Thyroid gland (tissue), 4 donors: ENCODE measurements at places on chromosomes 1 and 21.

DNA sequence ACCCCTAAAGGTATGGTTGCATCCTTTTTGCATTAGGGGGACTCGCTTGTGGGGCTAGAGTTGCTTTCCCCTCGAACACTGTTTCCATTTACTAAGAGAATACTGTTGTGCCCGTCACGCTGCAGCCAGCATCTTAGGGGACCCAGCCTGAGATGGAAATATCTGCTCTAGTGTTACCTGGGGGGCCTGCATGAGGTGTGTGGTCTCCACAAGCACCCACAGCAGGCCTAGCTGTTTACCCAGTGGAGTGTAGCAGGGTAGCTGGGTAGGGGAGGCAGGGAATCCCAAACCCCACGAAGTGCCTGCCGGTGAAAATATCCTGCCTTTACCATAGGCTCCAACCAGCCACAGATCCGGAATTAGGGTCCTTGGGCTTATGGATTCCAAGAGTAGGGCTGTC is 303.6 kb downstream of the PTPRU start:
- DNase-seq: no peak

GRCh38 chr1:179554427-179554826 is 21.3 kb downstream of the NPHS2 start:
- DNase-seq: no peak

DNA sequence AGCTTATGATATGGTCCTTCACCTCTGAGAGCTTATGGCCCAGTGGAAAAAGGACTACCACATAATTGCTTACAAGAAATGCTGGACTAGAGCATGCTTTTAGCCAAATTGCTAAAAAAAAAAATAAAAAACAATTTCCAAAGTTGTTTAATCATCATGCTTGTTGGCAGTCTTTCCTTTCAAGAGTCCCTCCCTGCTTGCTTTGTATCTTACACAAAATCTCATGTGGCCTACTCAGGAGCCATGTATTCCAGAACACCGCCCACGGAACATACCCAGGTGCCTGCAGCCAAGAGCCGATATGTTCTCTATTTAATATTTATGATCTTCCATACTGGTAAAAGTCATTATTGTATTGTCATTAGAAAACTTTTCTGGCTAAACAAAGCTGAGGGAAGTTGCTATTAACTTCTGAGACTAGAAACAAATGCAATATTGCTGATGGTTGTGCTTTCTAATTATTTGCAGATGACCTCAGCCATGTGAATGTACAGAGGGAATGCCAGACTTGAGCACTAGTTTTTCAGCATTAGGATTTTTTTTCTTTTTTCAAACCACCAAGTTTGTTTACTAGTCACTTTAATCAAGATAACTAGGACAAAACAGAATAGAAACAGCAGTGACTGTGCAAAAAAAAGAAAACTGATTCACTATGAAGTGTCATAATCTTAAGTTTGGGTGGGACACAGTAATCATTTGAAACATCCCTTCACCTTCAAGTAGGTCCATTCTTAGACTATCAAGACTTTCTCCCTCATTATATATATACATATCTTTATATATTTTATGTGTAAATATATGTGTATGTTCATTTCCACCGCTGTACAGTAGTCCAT is 129.3 kb upstream of the GORAB start:
- DNase-seq: peak; percentile 4

GRCh38 chr1:43044572-43045361 is 86.1 kb upstream of the SLC2A1 start:
- DNase-seq: no peak

DNA sequence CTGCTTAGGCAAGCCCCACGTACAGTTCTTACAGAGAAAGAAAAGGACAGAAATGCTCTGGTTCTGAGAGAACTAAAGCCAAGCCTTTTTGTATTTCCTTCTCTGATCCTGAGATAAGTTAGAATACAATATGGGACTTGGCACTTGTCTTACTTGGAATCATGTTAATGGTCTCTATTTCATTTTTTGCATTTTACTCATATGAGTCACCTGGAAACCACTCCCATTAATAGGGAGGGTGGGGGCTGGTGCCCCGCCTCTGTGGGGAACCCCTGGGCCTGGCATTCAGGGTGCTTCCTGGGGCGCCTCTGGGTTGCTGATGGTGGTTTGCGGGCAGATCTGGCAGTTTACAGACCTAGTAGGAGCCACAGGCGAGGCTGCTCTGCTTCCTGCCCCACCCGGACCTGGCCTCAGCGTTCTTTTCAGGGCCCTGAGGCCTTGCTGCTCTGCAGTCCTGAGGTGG is 26.7 kb downstream of the TSPAN2 start:
- DNase-seq: peak; percentile 23

GRCh38 chr1:89759036-89759435 is 61.8 kb upstream of the LRRC8D start:
- DNase-seq: no peak

- DNase-seq: no peak
These were observed 16.6 kb downstream of the MYOG start for GRCh38 chr1:203069030-203069747.

GRCh38 chr1:92784021-92784638 is 778 bp downstream of the EVI5 start:
- DNase-seq: peak; percentile 48

GRCh38 chr1:69878338-69878737 is 310.6 kb downstream of the LRRC7 start:
- no peak for DNase-seq

DNA sequence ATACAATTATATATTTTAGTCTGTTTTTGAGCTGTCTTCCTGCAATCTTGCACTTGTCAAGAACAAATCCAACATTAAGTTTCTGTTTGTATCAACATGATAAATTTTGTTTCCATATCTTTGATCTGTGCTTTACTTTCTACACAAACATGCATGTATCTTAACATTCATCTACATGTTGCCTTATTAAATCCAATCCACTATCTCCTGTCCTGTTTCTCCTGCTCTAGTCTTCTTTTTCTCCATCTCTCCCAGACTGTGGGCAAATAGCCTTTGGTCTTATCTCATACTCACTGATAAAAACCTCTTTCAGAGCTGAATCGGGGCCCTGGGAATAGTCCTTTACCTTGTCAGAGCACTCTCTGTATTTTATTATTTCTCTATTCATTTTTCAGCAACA is 101.3 kb downstream of the PLPPR4 start:
- no peak for DNase-seq

DNA sequence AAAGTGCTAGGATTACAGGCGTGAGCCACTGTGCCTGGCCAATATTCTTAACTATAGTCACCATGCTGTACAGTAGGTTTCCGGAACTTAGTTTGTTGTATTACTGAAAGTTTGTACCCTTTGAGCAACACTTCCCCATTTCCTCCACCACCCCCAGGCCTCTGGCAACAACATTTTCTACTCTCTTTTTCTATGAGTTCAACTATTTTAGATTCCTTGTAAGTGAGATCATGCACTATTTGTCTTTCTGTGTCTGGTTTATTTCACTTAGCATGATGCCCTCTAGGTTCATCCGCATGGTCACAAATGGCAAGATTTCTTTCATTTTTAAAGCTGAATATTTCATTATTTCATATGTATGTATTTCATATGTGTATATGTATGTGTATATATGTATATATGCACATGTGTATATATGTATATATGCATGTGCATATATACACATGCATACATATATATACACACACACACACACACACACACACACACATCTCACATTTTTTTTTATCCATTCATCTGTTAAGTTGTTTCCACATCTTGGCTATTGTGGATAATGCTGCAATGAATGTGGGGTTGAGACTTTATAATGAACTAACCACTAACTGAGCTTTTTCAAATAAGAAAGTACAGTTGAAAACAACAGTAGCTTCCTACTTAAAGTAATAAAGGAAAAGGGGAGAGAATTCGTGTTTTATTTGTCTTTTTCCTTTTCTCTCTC is 256.8 kb upstream of the C1orf105 start:
- DNase-seq: no peak

GRCh38 chr21:42474043-42474831 is 21.8 kb downstream of the RSPH1 start:
- DNase-seq: no peak
